ENCODE measurements at places on chromosomes 12 and 14.

DNA sequence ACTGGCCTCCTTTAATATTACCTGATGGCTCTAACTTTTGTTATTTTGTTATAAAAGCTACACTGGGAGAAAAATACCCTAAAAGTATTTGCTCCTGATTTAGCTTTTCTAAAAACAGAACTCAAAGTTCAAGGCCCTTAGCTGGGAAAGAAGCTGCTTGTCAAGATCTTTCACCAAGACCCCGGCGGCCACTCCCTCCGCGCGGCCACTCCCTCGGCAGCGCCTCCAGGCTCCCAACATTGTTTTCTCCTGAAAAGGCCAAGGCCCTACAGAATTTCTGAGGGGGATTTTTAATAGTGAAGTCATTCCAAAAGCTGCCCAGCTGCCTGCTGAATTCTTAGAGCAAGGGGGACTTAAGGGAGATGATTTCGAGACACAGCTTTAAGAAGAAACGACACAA, 96.4 kb downstream of the NTN4 start:
- DNase-seq = no peak

DNA sequence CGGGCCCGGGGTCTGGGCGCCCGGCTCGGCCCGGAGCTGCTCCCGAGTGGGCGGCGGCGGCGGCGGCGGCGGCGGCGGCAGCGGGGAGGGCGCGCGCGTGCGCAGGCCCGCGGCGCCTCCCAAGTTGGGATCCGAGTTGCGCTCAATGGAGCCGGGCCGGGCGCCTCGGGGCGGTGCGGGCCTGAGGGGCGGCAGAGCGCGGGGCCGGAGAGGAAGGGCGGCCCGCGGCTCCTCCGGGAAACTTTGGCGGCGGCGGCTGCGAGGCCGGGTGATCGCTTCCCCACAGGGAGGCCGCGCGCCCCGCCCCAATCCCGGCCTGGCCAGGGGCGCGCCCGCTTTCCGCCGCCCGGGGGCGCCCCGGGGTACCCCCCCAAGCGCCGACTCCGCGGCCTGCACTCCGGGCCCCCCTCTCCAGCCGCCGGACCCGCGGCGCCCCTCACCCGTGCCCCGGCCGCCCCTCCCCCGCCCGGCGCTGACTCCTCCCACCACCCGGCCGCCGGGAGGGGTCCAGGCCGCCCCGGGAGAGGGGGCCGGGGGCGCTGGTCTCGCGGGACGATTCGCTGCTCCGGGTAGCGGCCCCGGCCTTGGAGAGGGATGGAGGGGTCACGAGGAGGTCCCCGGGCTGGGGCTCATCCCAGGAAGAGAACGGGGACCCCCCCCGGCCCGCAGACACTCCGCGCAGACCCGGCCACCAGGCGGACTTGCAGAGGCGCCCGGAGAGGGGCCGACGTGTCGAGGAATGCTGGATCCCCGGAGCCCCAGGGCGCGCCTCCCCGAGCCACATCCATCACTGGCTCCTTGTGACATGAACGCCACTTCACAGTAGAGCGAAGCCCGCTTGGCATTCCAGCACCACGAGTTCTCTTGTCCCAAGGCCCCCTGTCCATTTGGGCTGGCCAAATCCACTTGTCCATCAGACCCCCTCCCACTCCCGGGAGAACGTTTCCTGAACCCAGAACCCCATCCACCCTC, at the start of gene RILPL1:
Gene RILPL1 (minus strand): TSS at position 48 of the 972 bp plus-strand sequence. CDS start 237 bp downstream, outside the sequence.
- DNase-seq = peak; percentile 27

- DNase-seq = no peak
Observed at GRCh38 chr12:68673788-68674187, 13.0 kb upstream of the NUP107 start.

DNA sequence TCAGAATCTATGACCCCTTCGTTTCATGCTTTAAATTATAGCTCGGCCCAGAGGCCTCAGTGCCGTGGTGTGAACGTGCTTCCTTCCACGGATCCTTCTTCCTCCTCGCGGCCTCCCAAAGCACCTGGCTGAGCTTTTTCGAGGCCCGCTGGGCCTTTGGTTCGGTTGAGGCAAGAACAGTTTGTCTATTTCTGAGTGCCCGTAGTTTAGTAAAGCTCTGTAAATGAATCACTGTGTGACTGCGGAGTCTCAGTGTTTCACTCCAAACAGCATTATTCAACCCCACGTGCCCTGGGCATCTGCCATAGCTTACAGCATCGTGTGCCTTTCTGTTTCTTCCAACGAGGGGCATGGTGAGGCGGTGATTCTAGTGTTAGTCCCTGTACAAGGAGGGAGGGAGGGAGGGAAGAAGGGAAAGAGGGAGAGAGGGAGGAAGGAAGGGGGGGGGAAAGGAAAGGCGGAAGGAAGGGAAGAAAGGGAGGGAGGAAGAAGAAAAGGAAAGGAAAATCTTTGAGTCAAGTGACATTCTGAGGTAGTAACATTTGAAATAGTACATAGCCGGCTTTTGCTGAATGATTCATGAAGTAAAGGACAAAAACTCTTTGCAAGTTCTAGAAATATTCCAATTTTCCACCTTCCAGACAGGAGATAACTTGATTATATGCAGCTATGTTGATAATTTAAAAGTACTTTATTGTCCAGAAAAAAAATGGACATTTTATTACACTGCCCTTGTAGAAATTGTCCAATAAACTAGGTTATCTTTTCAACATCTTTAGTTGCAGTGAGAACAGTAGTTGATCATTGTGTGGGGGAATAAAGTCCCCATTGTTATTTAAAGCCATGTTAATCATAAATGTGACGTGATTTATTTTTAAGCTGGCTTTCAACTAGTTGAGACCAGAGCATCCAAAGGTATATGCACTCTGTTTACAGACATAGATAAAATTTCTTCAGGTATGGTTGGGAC, 1.2 kb upstream of the TRIM9 start:
- DNase-seq = no peak

- DNase-seq = no peak
Observed at GRCh38 chr14:68634874-68635595, 157.8 kb downstream of the ZFP36L1 start.

- DNase-seq = no peak
Observed at GRCh38 chr12:75446857-75447256, 33.7 kb upstream of the GLIPR1 start.

DNA sequence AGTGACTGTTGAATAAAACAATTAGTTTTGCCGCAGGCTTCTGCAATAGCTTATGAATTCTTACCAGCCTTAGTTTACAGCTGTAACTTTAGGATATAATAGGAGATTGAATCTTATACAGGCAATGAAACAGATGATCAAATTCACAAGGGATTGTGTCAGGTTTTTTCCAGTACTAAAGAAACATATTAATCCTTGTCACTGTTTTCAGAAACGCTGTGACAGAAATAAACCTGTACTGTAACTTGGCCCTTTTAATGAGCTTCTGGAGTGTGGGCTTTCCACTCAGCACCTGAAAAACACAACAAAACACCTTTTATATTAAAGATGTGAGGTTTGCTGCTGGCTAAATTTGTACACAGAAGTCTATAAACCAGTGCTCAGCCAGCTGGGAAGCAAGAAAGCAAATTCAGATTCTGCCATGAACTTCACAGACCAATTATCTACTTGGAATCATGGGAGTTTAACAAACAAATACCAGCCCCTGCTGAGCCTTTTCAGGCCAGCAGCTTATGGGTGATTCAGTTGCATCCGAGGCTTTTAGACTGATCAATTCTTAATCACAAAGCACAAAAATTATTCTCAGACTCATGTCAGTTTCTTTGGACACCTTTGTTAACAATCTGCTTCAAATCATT, 109.5 kb downstream of the FOXG1 start:
- no peak for DNase-seq

GRCh38 chr14:73862480-73862879, 10.8 kb downstream of the PTGR2 start:
- DNase-seq = no peak

DNA sequence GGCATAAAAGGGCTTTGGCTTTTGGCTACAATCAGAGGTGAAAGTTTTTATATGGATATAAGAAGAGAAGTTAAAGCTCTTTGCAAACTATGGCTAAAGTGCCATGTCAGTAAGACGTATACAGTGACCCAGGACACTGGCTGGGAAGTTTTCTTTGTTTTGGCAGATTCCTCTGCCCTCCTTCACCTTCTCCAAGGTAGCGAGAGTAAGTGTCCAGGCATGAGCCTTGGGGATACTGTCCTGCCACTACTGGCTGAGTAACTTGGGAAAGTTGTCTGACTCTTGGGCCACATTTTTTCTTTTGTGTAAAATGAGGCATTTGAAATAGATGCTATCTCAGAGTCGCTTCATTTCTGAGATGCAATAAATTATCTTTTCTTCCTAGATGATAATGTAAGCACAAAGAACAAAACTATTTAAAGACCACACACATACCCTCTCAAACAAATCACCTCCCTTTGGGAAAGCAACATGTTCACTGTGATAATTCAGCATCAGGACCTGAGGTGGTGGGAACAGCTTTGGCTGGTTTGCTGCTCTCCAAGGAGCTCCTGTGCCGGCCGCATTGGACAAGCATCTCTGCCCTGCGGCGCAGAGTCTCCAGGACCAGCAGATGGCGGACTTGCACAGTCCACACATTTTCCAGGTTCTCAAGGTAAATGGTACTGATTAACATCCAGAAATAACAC, 106.3 kb downstream of the PTCSC3 start:
- DNase-seq = no peak

- DNase-seq = no peak
Observed at GRCh38 chr12:66555113-66555512, 123.8 kb downstream of the GRIP1 start.

DNA sequence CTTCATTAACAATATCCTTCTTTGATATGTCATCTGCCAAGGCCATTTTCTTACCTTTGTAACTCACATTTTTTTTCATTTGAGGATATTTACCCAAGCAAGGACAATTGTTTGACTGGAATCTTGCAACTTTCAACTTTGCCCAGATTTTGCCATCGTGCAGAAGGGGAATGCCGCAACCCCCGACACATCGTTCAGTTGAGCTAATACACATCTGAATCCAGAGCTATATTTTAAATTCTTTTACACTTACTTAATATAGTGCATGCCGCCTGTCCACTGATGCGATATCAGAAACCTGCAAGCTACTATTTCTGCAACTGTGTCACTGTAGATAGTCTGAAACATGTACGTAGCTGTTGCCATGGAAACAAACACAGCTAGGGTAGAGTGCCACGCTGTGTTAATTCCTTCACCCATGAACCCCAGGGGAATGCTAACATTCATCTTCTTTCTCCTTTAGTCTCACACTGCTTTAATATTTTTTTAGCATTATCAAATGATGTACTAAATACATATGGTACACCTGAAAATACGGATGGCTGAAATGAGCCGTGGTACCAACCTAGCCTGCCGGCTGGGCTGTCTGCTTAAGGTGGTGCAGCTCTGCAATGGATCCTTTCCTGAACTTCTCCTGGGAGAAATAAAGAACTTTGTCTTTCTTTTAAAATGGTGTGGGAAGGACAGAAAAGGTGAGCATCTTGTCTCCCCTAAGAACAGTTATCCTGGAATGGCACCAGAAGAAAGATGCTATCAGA, 77.0 kb upstream of the FOXN3 start:
- DNase-seq = no peak

DNA sequence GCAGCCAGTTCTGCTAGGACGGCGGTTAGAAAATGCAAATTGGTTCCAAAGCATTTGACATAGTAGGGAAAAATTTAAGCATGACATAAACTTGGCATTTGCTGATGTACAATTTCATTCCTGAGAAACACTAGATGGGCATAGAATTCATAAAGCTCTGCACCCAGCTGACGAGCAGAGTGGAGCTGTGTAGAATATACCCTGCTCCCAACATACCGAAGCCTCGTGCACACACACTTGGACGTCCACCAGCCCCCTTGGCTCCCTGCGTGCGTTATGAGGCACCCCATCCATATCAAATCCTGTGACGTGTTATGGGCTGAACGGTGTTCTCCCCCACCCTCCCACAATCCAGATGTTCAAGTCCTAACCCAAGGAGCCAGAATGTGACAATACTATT, 65.4 kb downstream of the CLMN start:
- no peak for DNase-seq

- DNase-seq = no peak
Observed at GRCh38 chr14:94031883-94032279, 5.7 kb downstream of the OTUB2 start.

GRCh38 chr12:131600160-131600532, 110.7 kb upstream of the SFSWAP start:
- no peak for DNase-seq

DNA sequence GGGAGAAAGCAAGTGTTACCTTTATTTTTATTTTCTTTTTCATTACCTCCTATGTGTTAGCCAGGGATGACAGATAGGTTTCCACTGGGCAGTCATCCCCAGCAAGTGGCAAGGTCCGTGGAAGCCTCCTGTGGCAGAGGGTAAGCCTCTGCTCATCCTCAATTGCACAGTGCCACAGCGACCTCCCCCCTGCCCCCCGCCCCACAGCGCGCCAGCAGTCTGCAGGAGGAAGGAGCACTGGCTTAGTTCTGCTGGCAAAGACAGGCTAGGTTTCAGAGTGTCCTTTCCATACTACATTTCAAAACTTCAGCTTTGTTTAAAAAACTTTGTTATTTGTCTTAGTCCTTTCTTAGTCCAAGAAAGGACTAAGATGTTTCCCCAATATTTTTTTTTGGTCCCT, 194.7 kb downstream of the EXOC5 start:
- DNase-seq = no peak

DNA sequence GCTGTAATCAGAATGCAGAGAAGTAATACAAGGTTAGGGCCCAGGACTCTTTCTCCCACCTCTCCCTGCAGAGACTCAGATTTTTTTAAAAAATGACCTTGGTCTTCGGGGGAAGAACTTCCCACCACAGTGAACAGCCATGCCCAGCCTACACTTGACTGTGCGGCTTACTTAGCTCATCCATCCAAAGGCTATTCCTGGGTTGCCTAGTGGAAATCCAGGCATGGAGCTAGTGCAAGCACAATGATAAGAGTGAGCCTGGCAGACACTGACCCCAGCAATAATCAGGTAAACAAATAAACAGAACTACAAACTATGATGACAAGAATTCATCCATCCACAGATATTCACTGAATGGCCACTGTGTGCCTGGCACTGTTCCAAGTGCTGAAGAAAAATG, 14.7 kb downstream of the SERPINA5 start:
- DNase-seq = no peak

DNA sequence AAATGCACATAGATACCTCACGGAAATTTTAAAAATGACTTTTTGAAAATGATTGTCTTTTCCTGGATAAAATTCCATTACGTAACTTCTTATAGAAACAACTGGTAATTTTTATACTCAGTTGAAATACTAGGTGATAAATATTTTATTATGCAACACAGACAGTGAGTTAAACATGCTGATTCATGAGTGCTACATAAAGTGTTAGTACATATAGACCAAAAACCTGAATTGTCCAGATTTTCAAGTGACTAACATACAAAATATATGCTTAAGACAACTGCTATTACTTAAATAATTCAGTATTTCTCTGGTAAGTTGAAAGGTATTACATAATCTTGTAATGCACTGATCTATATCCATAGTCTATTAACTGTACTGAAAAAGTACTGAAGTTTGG, 11.9 kb downstream of the PTPRO start:
- no peak for DNase-seq

Data from activated T-cell treated with anti-CD3 and anti-CD28 coated beads for 1 hour (primary cell).